ENCODE measurements at places on chromosomes 12 and 14. TPM values are rescaled to one million over a fixed set of nuclear protein-coding genes. Genes with fewer than 3 reads are reported as not detected.

The SYT1 gene
- 1.9 TPM for total RNA-seq

DNA sequence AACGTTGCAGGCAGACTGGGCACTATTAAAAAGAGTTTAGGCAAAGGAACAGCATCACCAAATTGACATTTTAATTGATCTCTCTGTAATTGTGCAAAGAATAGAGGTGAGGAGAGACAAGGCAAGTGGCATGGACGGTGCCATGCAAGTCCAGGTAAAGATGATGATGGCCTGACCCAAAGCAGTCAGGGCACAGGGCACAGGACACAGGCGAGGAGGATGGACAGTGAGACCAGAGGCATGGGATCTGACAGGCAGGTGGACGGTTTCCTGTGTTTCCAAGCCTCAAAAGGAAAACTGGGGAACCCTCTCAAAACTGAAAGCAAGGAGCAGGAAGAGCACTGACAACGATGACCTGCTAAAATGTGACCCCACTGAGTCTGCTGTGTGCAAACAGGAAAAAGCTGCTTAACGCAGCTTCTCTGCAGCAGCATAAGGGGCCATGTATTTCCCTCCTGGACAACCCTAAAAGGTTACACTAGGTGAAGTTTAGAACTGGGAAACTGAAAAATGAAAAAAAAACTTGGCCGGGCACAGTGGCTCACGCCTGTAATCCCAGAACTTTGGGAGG, 50.9 kb downstream of the CLIP1 start:
- peaks cover 64% of the 10 kb centered on the region for H3K4me1 ChIP-seq
- DNase-seq, result no peak
- no peaks in the 10 kb centered on the region for H3K27me3 ChIP-seq
- H3K4me3 ChIP-seq, result no peak overlapping the region

- no peak overlapping the region for H3K27ac ChIP-seq
- no peaks in the 10 kb centered on the region for H3K36me3 ChIP-seq
- no peaks in the 10 kb centered on the region for H3K27me3 ChIP-seq
- no peak overlapping the region for H3K4me3 ChIP-seq
These were observed 11.4 kb upstream of the SLC25A3 start for GRCh38 chr12:98582093-98582492.

GRCh38 chr12:34290381-34290995, 268.2 kb downstream of the ALG10 start:
- H3K27me3 ChIP-seq, result no peaks in the 10 kb centered on the region
- no peak overlapping the region for H3K4me3 ChIP-seq
- no peak for DNase-seq
- no peaks in the 10 kb centered on the region for H3K4me1 ChIP-seq
- H3K36me3 ChIP-seq, result no peaks in the 10 kb centered on the region

DNA sequence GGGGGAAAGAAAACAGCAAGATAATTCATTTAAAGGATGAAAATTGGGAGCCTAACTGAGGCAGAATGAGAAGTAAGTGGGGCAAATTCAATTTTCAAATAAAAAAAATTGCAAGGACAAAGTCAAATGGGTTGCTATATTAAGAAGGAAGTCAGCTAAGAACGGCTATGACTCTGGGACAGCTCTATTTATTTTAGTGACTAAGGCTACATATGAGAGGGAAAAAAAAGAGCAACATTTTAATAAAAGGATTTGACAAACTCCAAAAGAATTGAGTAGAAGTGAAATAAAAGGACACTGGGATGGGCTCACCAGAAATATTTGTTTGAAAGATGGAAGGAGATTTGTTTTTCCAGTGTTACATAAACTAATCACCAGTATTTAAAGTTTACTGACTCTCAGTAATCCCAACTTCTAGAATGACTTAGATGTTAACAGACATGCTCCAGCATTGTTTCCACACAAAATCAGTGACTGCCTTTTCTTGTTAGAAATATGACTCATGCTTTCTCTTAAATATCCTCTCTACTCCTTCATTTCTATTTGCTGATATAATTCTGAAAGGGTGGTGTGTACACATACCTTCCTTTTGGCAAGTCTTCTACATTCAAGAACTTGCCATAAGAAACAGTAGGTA, 198.5 kb downstream of the SLC25A21 start:
- no peak for DNase-seq
- H3K27ac ChIP-seq, result peak overlapping the region; percentile 85
- no peaks in the 10 kb centered on the region for H3K36me3 ChIP-seq

The USP44 gene
- 0.54 TPM for total RNA-seq

GRCh38 chr12:119024356-119024755, 43.0 kb downstream of the SRRM4 start:
- no peak overlapping the region for H3K27ac ChIP-seq
- H3K36me3 ChIP-seq, result no peaks in the 10 kb centered on the region
- H3K4me3 ChIP-seq, result no peak overlapping the region
- no peak for DNase-seq
- no peaks in the 10 kb centered on the region for H3K27me3 ChIP-seq

- H3K27me3 ChIP-seq, result no peaks in the 10 kb centered on the region
- H3K36me3 ChIP-seq, result no peaks in the 10 kb centered on the region
- H3K27ac ChIP-seq, result no peak overlapping the region
- no peak for DNase-seq
These were observed 12.9 kb downstream of the PRKCH start for GRCh38 chr14:61334197-61334701.

GRCh38 chr14:98731286-98731685, 540.7 kb downstream of the BCL11B start:
- DNase-seq, result no peak
- no peak overlapping the region for H3K4me3 ChIP-seq
- H3K27ac ChIP-seq, result no peak overlapping the region

GRCh38 chr12:94458877-94459727, 565 bp downstream of the CEP83 start:
- H3K27ac ChIP-seq, result peak overlapping the region; percentile 74
- DNase-seq, result no peak
- no peaks in the 10 kb centered on the region for H3K36me3 ChIP-seq
- H3K27me3 ChIP-seq, result no peaks in the 10 kb centered on the region
- H3K4me3 ChIP-seq, result peak overlapping the region; percentile 93

DNA sequence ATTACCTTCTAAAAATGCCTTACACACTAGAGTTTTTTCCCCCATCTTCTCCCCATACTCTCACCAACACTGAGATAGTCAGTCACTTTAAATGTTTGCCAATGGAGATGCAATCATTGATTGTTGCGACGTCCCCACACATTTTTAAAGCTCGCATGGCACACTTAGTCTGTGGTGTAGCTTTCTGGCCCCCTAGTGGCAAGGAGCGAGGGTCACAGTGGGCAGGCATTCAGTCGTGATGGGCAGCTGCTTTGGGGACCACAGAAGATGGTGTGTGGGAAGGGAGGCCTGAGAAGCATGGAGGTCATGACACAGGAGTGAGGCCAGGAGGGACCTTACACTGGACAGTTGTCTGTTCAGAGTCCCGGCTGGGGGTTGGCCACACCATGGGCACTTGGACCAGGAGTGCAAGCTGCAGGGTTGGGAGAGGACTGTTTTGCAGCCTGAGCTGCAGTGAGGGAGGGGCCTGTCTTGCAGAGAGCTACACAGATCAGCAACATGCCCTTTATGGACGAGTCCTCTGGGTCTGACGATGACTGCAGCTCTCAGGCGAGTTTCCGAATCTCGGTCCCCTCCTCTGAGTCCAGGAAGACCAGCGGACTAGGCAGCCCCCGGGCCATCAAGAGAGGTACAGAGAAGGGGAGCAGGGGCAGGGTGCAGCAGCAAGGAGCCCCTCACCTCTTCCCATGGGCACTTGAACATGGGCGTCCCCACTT, 28.6 kb downstream of the PIGH start:
- H3K36me3 ChIP-seq, result no peaks in the 10 kb centered on the region
- DNase-seq, result no peak
- H3K4me3 ChIP-seq, result no peak overlapping the region
- no peaks in the 10 kb centered on the region for H3K27me3 ChIP-seq

The C12orf56 gene
- total RNA-seq, result not detected

- DNase-seq, result no peak
- no peaks in the 10 kb centered on the region for H3K36me3 ChIP-seq
- no peak overlapping the region for H3K4me3 ChIP-seq
- no peak overlapping the region for H3K27ac ChIP-seq
These were observed 138.5 kb downstream of the ESRRB start for GRCh38 chr14:76514213-76514998.

- H3K4me1 ChIP-seq, result peaks cover 37% of the 10 kb centered on the region
- no peak overlapping the region for H3K4me3 ChIP-seq
- no peaks in the 10 kb centered on the region for H3K27me3 ChIP-seq
- H3K36me3 ChIP-seq, result no peaks in the 10 kb centered on the region
These were observed 25.8 kb downstream of the LIMA1 start for GRCh38 chr12:50257236-50258166.

DNA sequence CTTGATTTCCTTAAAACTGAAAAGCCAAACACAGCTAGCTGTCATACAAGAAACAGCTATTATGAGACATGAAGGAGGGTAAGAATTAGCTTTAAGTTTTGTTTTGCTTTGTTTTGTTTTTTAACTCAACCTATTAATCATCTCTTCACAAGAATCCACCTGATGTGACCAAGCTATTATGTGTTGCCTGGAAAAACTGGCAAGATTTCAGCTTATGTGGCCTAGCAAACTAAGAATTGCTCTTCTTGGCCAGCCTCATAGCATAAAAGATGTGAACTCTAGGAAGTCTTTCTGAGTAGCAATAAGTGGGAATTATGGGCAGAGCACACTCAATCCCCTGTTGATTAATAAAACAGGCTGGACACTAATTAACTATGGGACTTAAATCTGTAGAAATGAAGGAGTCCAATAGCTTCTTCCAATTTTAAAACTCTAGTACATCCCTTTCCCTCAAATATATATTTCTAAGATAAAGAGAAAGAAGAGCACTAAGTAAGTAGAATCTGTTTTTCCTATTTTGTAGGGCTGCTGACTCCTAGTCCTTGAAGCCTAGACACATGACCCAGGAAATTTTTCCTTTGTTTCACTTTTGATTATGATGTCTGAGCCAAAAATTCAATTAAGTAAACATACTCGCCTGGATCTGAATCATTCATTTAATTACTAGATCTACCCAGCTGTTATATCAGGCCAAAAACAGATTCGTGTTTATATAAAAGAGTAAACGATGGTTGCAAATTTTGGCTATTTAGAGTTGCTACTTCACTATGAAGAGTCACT, 75.7 kb downstream of the GTF2A1 start:
- H3K27ac ChIP-seq, result no peak overlapping the region
- H3K36me3 ChIP-seq, result no peaks in the 10 kb centered on the region
- H3K4me1 ChIP-seq, result no peaks in the 10 kb centered on the region
- no peak overlapping the region for H3K4me3 ChIP-seq
- no peak for DNase-seq

DNA sequence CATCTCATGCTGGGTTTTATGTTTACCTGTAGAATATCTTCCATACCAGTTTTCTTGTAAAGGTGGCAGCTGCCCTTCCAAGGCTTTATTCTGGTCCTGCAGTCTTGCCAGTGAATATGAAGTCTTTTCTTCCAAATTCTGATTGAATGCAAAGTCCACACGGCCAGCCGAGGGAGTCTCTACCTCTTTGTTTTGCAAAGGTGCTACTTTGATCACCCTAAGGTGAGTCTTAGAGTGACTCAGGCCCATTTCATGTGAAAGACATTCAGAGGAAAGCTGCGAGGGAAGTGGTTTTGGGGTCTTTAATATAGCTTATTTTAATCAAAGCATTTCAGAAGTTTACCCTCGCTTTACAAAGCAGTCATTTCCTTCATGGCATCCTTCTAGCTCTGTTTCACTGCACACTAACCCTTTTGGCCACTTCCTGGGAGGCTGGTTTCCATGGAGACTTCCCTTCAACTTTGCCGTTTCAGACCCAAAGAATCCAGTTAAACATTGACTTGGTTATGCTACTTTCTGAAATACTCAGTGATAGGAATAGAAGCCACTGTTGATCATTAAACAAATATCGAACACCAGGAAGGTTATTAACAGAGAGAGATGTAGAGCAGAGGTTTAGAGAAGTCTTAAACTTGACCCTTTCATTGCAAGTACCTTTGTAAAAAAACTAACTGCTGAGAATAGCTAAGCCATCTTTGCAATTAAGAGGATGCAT, at the start of gene CCDC198:
Gene CCDC198, minus strand, starts transcription at position 391 of the 715 bp plus-strand sequence. Its CDS starts 142 bp downstream, at position 249.
- H3K27ac ChIP-seq, result no peak within 1 kb of the TSS
- no peak for DNase-seq
- H3K27me3 ChIP-seq, result no peaks in the 10 kb centered on the region
- H3K4me1 ChIP-seq, result no peaks in the 10 kb centered on the region
- no peak within 1 kb of the TSS for H3K4me3 ChIP-seq

- H3K27me3 ChIP-seq, result no peaks in the 10 kb centered on the region
- DNase-seq, result no peak
- H3K4me1 ChIP-seq, result no peaks in the 10 kb centered on the region
- H3K36me3 ChIP-seq, result no peaks in the 10 kb centered on the region
These were observed 31.1 kb upstream of the ETNK1 start for GRCh38 chr12:22593864-22594263.

- no peak overlapping the region for H3K27ac ChIP-seq
- no peaks in the 10 kb centered on the region for H3K27me3 ChIP-seq
- H3K36me3 ChIP-seq, result peaks cover 11% of the 10 kb centered on the region
- peaks cover 23% of the 10 kb centered on the region for H3K4me1 ChIP-seq
- no peak overlapping the region for H3K4me3 ChIP-seq
These were observed 11.7 kb downstream of the SSH1 start for GRCh38 chr12:108845696-108846095.

DNA sequence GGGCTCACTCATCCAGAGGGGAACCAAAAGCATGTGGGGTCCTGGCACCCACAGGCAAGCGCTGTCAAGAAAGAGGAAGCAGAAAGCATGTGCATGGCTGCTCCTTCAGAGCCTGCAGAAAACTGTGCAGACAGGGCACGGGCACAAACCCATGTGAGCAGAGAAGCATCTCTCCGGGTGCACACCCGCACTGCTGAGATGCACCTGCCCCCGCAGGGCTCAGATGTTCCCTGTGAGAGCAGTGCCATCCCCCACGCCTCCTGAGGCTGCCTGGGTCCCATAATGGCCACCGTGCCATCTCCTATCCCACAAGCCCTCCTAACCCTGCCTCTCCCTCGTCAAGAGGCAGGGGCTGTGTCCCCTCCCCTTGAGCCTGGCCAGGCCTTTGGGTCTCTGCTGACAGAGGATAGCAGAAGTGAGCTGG, 32.3 kb upstream of the INF2 start:
- H3K4me1 ChIP-seq, result peaks cover 16% of the 10 kb centered on the region
- H3K36me3 ChIP-seq, result no peaks in the 10 kb centered on the region
- no peak for DNase-seq
- H3K27ac ChIP-seq, result no peak overlapping the region
- no peak overlapping the region for H3K4me3 ChIP-seq

DNA sequence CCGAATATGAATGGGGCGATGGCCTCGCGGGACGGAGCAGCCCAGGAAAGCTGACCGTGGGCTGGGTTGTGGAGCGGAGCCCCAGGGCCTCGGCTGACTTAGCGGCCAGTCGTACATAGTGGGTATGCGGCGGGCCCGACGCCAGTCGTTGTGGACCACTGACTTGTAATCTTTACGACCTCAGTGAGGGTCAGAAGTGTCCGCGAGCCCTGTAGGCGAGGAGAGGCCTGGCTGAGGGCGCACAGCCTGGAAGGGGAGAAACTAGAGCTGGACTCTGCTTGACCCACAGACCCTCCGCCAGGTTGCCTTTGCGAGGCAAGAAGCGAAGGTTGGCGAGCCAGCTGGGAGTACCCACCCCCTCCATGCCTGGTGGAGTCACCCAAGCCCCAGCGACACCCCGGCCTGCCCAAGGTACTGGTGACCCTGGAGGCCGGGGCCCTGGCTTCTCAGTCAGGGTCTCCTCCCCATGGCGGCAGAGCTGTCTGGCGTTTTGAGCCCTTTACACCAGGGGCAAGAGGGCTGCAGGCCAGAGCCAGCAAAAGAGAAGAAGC, 15.6 kb upstream of the DYNC1H1 start:
- H3K27me3 ChIP-seq, result no peaks in the 10 kb centered on the region
- DNase-seq, result no peak
- peak overlapping the region; percentile 92 for H3K27ac ChIP-seq
- H3K36me3 ChIP-seq, result no peaks in the 10 kb centered on the region
- peaks cover 11% of the 10 kb centered on the region for H3K4me1 ChIP-seq

- no peaks in the 10 kb centered on the region for H3K27me3 ChIP-seq
- H3K4me1 ChIP-seq, result no peaks in the 10 kb centered on the region
- H3K4me3 ChIP-seq, result no peak overlapping the region
- no peak overlapping the region for H3K27ac ChIP-seq
These were observed 466.5 kb downstream of the APAF1 start for GRCh38 chr12:99111600-99111999.

All from thoracic aorta (tissue), 2 donors.